Stimulated activated CD4-positive, alpha-beta T cell treated with anti-CD3 and anti-CD28 coated beads, Interleukin-4, amount 100 ng/mL, for 48 hours (primary cell): ENCODE measurements at places on chromosomes 4 and X.

DNA sequence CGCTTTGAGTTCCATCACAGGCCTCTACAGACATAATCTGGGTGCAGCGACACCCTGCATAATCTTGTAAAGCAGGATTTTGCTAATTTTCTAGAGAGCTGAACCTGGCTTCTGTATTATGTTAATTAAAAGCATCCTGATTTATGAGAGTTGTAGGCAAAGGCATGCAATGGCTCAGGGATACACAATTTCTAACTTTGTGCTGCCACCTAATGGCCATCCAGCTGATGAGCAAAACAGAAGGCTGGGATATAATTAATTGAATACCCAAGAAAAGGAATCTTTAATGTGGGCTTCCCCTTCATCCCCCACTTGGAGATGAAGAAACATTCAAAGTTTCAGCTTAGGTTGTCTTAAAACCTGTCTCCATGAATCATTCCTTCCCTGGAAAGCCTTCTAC lies 78.1 kb downstream of the BMP15 start:
- no peak for DNase-seq

DNA sequence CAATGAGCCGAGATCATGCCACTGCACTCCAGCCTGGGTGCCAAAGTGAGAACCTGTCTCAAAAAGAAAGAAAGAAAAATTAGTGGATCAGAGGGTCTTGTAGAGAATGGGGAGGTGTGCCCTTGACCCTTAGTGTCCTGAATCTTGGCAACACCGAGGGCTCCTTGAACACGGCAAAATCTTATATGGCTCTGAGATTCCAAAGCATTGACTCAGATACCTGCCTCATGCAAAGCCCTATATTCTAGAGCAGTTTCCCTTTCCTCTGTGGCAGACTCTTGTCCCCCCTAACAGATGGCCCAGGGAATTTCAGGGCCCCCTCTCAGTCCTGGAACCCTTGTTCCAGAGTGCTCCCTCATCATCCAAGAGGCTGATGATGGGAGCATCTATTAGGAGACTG lies 6.8 kb downstream of the CLDN2 start:
- no peak for DNase-seq

- DNase-seq, result no peak
Observed at GRCh38 chr4:178316211-178316610, 874.0 kb upstream of the AGA start.

- peak; percentile 14 for DNase-seq
Observed at GRCh38 chr4:128862608-128863311, 53.3 kb downstream of the JADE1 start.

GRCh38 chrX:115214151-115214550 lies 19.7 kb downstream of the LRCH2 start:
- DNase-seq, result no peak

GRCh38 chrX:150238632-150239382 lies 124.3 kb upstream of the MAMLD1 start:
- no peak for DNase-seq

DNA sequence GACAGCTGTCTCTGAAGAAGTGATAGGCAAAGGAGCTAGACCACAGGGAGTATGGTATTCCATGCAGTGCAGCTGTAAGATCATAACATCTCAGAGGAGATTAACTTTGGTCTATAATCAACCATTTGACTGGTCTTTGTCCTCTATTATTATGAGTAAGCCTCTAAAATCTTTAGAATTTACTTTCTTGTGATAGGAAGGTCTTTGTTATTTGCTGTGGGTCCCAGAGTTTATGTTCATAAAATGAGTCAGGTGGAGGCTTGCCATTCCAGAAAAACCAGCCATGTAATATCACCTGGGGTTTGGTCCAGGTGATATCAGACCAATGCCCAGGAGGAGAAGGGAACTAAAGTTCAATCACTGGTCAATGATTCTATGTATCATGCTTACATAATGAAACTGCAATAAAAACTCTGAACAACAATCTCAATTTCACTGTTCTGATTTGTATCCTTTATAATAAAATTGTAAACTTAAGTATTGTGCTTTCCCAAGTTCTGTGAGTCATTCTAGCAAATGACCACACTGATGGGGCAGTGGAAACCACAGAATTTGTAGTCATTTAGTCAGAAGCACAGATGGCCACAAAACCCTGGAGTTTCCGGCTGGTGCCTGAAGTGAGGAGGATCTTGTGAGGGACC lies 239.6 kb upstream of the TRAM1L1 start:
- DNase-seq, result no peak

- no peak for DNase-seq
Observed at GRCh38 chr4:12787261-12787660, 696.9 kb downstream of the RAB28 start.

- no peak for DNase-seq
Observed at GRCh38 chrX:11341274-11342201, 48.3 kb downstream of the AMELX start.

DNA sequence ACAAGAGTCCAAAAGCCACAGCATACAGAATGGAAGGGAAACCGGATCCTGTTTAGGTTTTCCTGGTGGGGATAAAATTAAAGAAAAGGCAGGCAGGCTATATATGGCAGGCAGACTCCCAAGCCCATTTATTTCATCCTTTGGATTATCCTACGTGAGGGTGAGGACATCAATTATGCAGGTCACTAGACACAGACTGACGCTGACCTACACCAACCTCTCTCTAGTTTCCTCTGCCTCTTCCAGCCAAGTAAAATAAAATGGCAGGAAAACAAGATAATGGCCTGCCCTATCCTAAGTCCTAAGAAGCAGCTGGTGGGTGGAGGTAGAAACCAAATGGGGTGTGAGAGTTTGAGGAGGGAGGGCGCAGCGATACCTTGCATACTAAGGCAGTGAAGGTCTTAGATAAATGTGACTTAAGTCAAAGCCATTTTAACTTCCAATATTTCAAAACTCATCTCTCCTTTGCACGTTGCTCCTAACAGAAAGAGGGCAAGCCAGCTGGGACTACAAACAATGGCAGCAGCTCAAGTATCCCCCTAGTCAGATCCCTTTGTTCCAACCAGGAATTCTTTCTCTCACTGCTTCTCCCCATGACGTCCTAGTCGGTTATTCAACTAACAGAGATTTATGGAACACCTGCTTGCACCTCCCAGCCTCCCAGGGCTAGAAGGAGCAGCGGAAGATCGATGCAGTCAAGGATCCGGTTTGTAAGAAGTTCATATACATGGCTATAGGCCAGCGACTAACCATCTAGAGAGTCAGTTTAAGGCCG lies 72.8 kb downstream of the IRF2 start:
- DNase-seq, result no peak

GRCh38 chr4:94517492-94517891 lies 65.8 kb downstream of the PDLIM5 start:
- no peak for DNase-seq

- DNase-seq, result no peak
Observed at GRCh38 chr4:88341227-88342192, 37.1 kb upstream of the HERC6 start.

DNA sequence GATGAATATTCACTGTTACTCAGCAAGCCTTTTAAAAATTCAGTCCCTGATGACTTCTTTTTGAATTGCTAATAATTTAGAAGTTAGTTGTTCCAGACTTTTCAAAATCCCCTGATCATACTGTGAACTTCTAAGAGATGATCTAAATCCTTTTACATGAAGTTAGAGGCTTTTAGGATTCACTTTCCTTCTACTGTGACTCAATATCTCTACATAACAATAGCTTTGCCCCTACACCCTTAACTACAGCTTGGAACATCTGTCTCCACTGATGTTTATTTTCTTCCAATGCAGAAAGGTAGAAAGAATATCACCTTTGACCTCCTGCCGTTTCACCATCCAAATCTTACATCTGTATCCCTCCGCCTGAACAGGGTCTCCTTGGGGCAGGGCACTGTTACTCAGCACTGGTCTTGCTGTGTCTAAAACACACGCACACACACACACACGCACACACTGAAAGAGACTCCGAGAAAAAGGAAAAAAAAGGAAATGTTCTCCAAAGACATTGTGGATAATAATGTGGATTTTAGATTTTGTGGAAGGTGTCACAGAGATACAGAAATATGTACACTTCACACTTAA lies 111.6 kb upstream of the GPRIN3 start:
- no peak for DNase-seq

DNA sequence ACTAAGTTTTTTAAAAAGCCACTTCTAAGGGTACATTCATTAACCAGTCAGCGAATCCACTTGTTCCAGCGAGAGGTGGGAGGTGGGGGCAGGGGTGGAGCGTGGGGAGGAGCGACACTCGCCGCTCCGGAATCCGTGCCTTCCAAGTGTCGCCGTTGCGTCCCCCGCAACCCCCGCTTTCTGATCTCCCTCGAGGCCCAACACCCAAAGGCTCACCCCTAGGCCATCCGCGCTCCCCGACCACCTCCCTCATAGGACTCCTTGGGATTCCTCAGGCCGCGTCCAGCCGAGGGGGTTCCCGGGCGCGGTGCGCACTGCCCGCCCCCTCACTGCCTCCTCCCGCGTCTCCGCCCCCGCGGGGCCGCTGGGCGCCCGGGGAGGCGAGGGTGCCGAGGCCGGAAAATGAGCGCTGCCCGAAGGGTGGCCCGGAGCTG lies 108.1 kb upstream of the STOX2 start:
- DNase-seq, result no peak
